Osteoblast (primary cell): ENCODE measurements at places on chromosomes 7 and 10. TPM values are rescaled to one million over a fixed set of nuclear protein-coding genes. Genes with fewer than 3 reads are reported as not detected.

DNA sequence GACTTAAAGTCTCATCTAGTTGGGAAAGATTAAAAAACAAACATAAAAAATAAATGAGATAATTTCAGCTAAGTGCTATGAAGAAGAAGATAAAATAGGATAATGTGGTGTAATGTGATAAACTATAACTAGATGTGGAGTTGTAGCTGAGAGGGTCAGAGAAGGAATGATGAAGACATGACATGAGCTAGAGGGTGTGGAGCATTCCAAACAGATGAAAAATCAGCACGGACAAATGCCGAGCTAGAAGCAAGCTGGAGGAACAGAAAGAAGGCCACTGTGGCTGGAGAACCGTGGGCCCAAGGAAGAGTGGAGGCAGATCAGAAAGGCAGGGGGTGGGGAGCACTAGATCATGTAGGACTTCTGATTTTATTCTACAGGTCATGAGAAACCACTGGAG lies 70.6 kb downstream of the CDK6 start:
- no peaks in the 10 kb centered on the region for H3K27me3 ChIP-seq
- no peaks in the 10 kb centered on the region for H3K36me3 ChIP-seq
- H3K4me3 ChIP-seq, result peak overlapping the region; percentile 11
- peak overlapping the region; percentile 93 for H3K27ac ChIP-seq

DNA sequence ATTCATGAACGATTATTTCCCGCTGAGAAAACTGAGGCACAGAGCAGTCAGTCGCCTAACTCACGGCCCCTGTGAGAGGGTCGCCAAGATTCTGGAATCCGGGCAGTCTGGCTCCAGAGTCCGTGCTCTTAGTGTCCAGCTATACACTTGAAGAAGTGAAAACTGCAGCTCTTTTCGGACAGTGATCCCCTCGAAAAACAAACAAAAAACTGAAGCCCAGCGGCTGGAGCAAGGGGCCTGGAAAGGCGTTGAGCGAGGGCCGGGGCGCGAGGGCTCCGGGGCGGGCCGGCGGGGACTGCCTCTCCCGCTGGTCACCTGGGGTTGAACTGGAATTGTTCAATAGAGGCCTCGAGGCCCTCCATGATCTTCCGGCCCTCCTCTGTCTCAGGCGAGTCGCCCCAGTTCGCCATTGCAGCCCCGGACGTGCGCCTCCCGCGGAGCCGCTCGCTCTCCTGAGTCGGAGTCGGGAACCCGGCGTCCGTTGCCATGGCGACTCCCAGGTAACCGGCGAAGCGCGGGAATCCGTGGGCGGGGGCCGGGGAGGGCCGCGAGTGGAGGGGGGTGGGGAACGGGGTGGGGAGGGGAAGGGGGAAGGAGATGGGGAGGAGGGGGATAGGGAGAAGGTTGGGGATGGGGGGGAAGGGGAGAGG lies 881 bp downstream of the C10orf67 start:
- H3K4me3 ChIP-seq, result peak overlapping the region; percentile 76
- no peaks in the 10 kb centered on the region for H3K27me3 ChIP-seq
- H3K27ac ChIP-seq, result no peak overlapping the region
- peak; percentile 89 for DNase-seq
- peaks cover 25% of the 10 kb centered on the region for H3K4me1 ChIP-seq
- no peaks in the 10 kb centered on the region for H3K36me3 ChIP-seq

- H3K4me1 ChIP-seq, result peaks cover 26% of the 10 kb centered on the region
- H3K27ac ChIP-seq, result no peak overlapping the region
- no peaks in the 10 kb centered on the region for H3K27me3 ChIP-seq
- DNase-seq, result no peak
These were observed 471.3 kb downstream of the PARD3 start for GRCh38 chr10:34343764-34344163.

GRCh38 chr7:103679151-103680132 lies 233.4 kb upstream of the SLC26A5 start:
- no peak for DNase-seq
- no peaks in the 10 kb centered on the region for H3K27me3 ChIP-seq
- peaks cover 25% of the 10 kb centered on the region for H3K4me1 ChIP-seq
- H3K4me3 ChIP-seq, result no peak overlapping the region
- no peaks in the 10 kb centered on the region for H3K36me3 ChIP-seq

DNA sequence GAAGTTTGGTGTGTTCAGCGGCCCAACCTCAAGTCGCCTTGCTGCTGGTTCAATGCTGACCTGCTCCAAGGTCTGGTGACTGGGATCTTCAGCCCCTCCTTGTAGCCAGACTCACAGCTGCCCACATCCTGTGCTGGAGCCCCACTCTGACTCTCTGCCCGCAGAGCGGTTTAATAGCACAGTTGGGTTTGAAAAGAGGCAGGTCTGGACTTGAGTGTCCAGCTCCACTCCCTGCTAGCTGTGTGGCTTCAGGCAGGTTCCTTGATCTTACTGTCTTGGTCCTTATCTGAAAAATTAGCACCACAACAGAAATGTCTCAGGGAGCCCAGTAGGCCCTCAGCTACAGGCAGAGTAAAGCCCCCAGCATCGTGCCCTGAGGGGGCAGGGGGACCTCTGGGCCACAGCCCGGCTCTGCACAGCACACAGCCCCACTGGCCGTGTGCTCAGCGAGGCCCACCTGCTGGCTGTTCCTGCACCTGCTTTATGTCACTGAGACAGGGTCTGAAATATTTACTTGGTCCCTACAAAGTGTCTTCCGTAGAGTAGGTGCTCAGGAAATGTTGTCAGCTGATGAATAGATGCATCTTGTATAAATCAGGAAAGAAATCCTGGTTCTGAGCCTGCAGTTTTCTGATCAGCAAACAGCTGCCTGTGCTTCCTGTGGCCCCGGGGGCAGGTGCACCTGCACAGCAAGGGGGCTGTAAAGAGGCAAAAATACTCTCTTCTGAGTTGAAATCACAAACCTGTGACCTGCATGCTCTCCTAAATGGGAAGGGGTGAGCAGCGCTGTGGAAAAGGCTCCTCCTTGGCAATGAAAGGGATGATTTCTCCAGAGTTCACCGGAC lies 155.5 kb downstream of the SVIL start:
- H3K4me1 ChIP-seq, result peaks cover 18% of the 10 kb centered on the region
- H3K36me3 ChIP-seq, result peaks cover 24% of the 10 kb centered on the region
- DNase-seq, result peak; percentile 11
- H3K27ac ChIP-seq, result no peak overlapping the region
- no peaks in the 10 kb centered on the region for H3K27me3 ChIP-seq
- no peak overlapping the region for H3K4me3 ChIP-seq

DNA sequence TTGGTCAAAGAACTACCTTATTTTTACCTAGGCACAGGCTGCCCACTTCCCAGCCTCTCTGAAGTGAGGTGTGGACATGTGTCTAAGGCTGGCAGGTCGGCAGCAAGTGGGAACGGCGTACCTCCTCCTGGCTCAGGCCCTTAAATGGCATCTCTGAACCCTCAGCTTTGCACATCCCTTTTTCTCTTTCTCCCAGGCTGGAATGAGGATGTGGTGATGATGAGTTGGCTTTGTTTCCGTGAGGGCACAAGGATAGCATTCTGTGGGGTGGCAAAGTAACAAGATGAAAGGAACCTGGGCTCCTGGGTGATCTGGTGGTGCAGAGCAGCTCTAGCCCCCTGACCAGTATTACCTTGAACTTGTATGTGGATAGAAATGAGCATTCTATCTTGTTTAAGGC lies 196.8 kb downstream of the REEP3 start:
- no peak overlapping the region for H3K4me3 ChIP-seq
- no peaks in the 10 kb centered on the region for H3K36me3 ChIP-seq
- peaks cover 18% of the 10 kb centered on the region for H3K4me1 ChIP-seq
- DNase-seq, result no peak
- H3K27me3 ChIP-seq, result no peaks in the 10 kb centered on the region
- no peak overlapping the region for H3K27ac ChIP-seq

- H3K27me3 ChIP-seq, result no peaks in the 10 kb centered on the region
- H3K27ac ChIP-seq, result no peak overlapping the region
- no peak overlapping the region for H3K4me3 ChIP-seq
These were observed 948.4 kb downstream of the PCDH15 start for GRCh38 chr10:53852450-53853175.

DNA sequence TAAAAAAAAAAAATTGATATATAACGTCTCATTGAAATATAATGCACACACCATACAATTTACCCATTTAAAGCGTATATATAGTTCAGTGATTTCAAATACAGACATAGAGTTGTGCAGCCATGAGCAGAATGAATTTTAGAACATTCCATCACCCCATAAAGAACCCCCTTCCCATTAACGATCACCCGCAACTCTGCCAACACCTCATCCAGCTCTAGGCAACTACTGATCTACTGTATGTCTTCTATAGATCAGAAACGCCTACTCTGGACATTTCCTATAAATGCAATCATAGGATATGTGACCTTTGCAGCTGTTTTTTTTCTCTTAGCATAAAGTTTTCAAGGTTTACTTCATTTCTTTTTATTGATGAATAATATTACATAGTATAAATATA lies 33.4 kb upstream of the GPAM start:
- no peak for DNase-seq
- H3K27me3 ChIP-seq, result no peaks in the 10 kb centered on the region

- no peak for DNase-seq
- no peaks in the 10 kb centered on the region for H3K27me3 ChIP-seq
- H3K4me1 ChIP-seq, result peaks cover 21% of the 10 kb centered on the region
- no peak overlapping the region for H3K27ac ChIP-seq
These were observed 98.5 kb downstream of the HIP1 start for GRCh38 chr7:75640201-75640600.

- peaks cover 12% of the 10 kb centered on the region for H3K27me3 ChIP-seq
- no peaks in the 10 kb centered on the region for H3K4me1 ChIP-seq
- H3K27ac ChIP-seq, result no peak overlapping the region
- no peak for DNase-seq
- H3K36me3 ChIP-seq, result no peaks in the 10 kb centered on the region
These were observed 12.3 kb upstream of the TSPAN14 start for GRCh38 chr10:80441831-80442230.

DNA sequence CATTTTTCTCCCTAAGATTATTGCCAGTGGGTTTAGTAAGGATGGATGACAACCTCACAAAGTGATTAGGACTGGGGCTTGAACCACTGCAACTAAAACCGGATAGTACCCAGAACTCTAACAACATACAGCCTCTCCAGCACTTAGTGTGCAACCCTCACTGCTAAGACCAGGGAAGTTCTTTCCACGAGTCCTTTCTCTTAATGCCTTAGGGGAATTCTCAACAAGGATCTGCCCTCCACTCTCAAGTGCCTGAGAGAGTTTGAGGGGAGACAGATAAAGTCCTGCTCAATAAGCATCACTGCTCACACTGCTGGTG lies 104.6 kb downstream of the NRP1 start:
- no peaks in the 10 kb centered on the region for H3K27me3 ChIP-seq
- peaks cover 35% of the 10 kb centered on the region for H3K36me3 ChIP-seq
- H3K4me3 ChIP-seq, result no peak overlapping the region
- H3K27ac ChIP-seq, result peak overlapping the region; percentile 80

GRCh38 chr10:4670737-4671136 lies 155.3 kb upstream of the AKR1E2 start:
- H3K4me3 ChIP-seq, result no peak overlapping the region
- H3K4me1 ChIP-seq, result peaks cover 30% of the 10 kb centered on the region
- no peaks in the 10 kb centered on the region for H3K27me3 ChIP-seq
- peak overlapping the region; percentile 80 for H3K27ac ChIP-seq
- no peaks in the 10 kb centered on the region for H3K36me3 ChIP-seq

DNA sequence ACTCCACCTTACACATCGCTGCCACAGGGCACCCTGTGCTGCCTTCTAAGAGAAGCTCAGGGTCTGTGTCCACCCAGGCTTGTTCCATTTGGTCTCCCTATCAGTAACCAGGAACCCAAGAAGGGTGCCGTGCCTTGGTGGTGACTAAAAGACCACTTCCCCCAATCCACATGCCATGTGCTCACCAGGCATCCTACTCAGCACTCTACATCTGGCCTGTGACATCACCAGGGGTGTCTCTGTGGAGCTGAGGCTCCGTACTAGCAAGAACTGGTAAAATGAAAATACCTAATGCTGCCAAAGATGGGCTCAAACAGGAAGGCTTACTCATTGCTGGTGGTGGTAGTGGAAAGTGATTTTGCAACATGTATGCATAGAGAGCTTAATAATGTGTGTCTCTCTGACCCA lies 19.0 kb upstream of the C10orf71 start:
- peak overlapping the region; percentile 43 for H3K27ac ChIP-seq
- H3K36me3 ChIP-seq, result no peaks in the 10 kb centered on the region
- H3K4me1 ChIP-seq, result peaks cover 8% of the 10 kb centered on the region
- H3K27me3 ChIP-seq, result no peaks in the 10 kb centered on the region

DNA sequence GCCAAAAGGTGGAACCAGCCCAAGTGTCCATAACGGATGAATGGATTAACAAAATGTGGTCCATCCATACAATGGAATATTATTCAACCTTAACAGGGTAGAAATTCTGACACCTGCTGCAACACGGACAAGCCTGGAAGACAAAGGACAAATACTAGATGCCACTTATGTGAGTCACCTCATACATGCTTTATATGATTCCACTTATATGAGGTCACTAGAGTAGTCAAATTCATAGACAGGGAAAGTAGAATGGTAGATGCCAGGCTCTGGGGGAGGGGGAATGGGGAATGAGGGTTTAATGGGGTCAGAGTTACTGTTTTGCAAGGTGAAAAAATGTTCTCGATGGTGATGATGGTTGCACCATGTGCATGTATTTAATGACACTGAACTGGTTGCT lies 34.0 kb upstream of the CYTH3 start:
- DNase-seq, result peak; percentile 86
- no peak overlapping the region for H3K4me3 ChIP-seq
- H3K27me3 ChIP-seq, result no peaks in the 10 kb centered on the region
- peaks cover 11% of the 10 kb centered on the region for H3K4me1 ChIP-seq
- no peak overlapping the region for H3K27ac ChIP-seq

DNA sequence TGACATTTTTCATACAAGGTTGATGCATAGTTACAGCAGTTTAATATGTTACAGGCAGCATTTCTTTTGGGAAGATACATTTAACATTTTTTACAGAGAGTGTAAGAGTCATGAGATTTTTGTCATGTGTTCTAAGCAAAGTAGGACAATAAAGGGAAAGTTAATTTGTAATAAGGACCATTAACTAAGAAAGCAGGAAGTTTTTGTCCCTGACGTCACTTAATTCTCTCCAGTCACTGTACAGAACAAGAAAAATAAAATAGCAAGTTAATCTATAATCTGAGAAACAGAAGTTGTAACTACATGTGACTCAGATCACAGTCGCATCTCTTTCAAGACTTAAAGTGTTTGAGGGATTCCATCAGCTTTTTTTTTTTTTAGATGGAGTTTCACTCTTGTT lies 49.5 kb upstream of the CAPZA2 start:
- H3K27me3 ChIP-seq, result no peaks in the 10 kb centered on the region
- H3K4me1 ChIP-seq, result peaks cover 7% of the 10 kb centered on the region

- H3K4me1 ChIP-seq, result peaks cover 16% of the 10 kb centered on the region
- H3K27me3 ChIP-seq, result no peaks in the 10 kb centered on the region
- peak overlapping the region; percentile 5 for H3K4me3 ChIP-seq
- H3K27ac ChIP-seq, result peak overlapping the region; percentile 52
These were observed 70.9 kb upstream of the CTBP2 start for GRCh38 chr10:125231116-125231812.

- no peak overlapping the region for H3K4me3 ChIP-seq
- no peaks in the 10 kb centered on the region for H3K4me1 ChIP-seq
- no peaks in the 10 kb centered on the region for H3K36me3 ChIP-seq
- no peak overlapping the region for H3K27ac ChIP-seq
These were observed 341.2 kb downstream of the ACTR3B start for GRCh38 chr7:153100691-153101237.

Gene CADPS2
- total RNA-seq, result 21.7 and 26.2 TPM in 2 replicates

Gene PTER
- total RNA-seq, result 18.6 and 29.7 TPM in 2 replicates

Gene ECHDC3
- 0.36 and 13.8 TPM in 2 replicates for total RNA-seq

Gene ZNF789
- 5.0 and 6.9 TPM in 2 replicates for total RNA-seq

Gene FAM25G
- total RNA-seq, result not detected in 2 replicates

Gene RAPGEF5
- total RNA-seq, result 1.1 and 1.5 TPM in 2 replicates

Gene FFAR4
- total RNA-seq, result not detected in 2 replicates

Gene ZNF239
- total RNA-seq, result 4.7 and 5.0 TPM in 2 replicates

Gene SPOCK2
- 0.36 and 0.59 TPM in 2 replicates for total RNA-seq

Gene PARG
- 30.6 and 33.7 TPM in 2 replicates for total RNA-seq

Gene SPDYE8
- not detected in 2 replicates for total RNA-seq
